Natural killer cell (primary cell): ENCODE measurements at places on chromosomes 7 and 10. TPM values are rescaled to one million over a fixed set of nuclear protein-coding genes. Genes with fewer than 3 reads are reported as not detected.

DNA sequence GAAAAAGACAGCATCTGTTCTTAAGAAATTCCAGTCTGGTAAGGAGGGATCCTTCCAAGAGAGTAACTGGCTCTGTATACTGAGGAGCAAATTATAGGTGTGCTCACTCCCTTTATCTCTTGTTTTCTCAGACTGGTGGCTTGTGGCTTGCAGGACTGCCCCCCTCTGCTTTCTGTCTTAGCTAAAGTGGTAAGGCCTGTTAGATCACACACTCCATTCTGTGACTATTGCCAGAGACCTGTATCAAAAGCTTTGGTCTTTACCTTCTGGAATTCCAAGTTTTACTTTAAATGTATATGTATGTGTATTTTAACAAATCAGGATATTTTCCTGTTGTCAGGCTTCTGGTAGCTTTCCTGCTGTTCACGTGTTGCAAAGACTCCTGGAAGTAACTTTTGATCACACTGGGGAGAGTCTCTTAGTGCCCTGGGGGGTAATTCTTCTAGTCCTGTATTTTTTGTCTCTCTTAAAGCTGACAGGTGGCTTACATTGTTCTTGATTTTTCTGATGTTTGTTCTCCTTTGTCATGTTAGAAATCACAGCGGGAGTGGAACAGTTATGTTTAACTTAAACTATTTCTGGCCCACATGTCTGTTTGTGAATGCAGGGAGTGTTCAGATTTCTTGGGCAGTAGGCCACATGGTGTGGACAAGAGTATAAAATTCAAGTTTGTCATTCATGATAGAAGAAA lies 99.0 kb downstream of the PLPP4 start:
- no peak for DNase-seq

DNA sequence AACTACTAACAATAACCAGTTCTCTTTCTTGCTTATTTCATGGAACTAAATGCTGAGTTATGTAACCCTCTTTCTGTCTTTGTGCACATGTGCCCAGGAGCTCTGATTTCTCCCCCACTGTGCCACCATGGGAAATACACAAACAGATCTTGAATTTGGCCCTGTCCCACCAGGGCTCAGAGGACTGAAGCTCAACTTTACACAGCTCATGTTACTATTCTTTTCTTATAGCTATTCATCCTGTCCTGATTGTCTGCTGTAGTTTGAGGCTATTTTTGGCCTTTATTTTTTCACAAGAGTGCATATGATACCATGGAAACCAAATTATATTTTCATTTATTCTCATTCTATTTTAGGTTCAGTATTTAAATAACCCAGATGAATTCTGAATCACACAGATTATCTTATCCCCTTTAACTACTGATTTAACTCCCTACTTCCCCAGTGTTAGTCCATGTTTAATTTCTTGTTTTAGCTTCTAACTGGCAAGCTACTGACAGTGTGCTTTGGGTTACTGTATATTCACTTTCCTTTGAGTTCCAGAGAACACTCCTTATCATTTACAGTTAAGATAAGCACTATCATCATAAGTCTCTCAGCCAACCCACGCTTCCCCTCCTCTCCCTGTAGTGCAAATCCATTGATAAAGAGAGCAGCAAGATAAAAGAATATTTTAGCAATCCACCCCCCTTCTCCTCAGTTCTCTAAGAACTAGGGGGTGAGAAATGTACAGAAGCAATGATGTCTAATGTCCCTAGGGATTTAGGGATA lies 71.8 kb upstream of the GSDME start:
- no peak for DNase-seq

DNA sequence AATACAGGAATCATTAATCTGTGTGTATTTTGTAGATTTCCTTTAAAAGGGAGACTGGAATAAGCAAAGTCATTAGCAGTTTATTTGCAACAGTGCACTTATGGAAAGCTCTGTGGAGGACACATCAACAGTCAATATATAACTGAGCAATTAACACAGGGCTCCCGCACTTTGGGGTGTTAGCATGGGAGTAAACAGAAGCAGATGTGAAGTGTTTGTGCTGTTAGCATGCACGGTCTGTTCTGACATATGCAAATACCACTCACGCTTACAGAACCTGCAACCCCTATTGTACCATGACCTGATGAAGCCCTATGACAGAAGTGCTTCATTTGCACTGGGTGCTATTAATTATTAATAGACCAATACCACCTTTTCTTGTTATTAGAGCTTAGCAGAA lies 118.9 kb downstream of the PPP1R3A start:
- DNase-seq: no peak

Gene RAMP3
- total RNA-seq: not detected

DNA sequence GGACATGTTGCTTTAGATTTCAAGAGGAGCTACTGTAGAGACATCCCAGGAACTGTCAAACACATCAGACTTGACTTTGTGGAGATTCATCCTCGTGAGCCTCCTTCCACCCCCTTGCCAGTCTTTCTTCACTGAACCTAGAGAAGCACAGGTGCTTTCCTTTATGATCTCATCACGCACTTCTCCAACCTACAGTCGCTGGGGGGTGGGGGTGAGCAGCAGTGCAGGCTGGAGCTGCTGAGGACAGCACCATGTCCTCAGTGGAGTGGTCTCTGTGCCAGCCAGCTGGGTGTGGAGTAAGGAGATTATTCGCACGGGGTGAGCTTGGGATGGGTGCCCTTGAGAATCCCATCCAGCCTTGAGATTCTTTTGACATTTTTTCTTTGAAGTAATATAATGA lies 88.1 kb downstream of the VOPP1 start:
- no peak for DNase-seq

GRCh38 chr10:112471878-112472487 lies 25.0 kb downstream of the VTI1A start:
- no peak for DNase-seq

GRCh38 chr10:29643771-29644501 lies 9.2 kb upstream of the SVIL start:
- DNase-seq: no peak

GRCh38 chr10:120204877-120205276 lies 252.2 kb upstream of the PLPP4 start:
- DNase-seq: no peak

DNA sequence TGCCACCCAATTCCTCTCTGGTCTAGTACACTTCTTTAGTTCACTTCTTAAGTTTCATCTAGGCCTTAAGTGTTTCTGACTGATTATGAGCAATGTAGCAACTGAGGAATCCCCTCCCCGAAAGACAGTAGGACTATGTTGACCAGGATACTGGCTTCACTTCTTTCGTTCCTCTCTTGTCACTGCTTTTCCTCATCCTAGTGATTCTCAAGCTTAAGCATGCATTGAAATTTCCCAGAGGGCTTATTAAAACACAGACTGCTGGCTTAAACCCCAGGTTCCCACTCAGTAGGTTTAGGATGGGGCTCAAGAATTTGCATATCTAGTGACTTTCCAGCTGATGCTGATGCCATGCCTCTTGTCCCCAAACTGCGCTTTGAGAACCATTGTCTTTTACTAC lies 164.6 kb upstream of the WNT16 start:
- no peak for DNase-seq

Gene MYO1G
- total RNA-seq: 470 TPM

DNA sequence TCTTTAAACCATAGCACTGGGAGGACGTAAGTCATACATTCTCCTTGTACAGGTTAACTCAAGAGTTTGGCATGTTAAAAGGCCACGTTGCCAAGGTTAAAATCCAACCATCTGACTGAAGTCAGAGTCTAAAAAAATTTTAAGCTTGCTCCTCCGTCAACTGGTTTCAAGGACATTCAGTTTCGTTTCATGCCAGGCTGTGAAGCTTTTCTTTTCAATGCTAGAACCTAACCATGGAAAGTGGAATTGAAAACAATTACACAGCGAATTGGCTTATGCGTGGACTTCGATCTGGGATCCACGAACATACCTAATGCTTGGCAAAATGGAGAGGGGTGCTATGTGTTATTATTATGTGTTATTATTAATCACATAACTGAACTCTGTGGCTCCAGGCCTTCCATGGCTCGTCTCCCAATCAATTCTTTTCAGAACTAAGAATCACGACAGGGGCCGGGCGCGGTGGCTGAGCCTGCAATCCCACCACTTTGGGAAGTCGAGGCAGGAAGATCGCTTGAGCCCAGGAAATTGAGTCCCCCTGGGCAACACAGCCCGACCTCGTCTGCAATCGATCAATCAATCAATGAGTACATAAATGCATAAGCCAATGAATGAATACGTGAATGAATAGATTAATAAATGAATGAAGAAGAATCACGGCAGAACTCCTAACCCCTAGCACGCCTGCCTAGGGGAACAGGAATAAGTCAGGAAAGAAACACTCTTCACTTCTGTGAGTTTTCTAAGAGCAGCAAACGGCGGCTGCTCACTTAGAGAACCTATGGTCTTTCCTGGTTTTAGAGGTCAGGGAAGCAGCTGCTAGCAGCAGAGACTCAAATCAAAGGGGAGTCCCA lies 733 bp upstream of the ARL5B start:
- DNase-seq: no peak

GRCh38 chr7:4131063-4131462 lies 551.0 kb upstream of the FOXK1 start:
- DNase-seq: no peak

DNA sequence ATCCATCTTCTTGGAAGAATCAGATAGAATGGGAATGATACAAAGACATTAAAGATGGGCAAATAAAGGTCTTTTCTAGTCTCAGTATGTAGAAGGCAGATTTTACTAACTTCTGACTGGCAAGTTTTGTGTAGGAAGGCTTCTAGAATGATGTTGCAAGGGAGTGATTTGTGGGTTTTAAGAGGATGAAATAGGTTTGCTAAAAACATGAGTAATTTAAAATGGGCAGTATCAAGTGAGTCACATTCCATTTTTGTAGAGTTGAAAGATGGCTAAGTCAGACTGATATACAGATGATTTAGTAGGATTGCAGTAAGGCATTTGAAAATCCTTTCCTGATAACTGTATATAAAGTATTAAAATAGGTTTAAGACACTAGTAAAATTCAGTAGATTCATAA lies 777.4 kb downstream of the SORCS1 start:
- no peak for DNase-seq

GRCh38 chr7:30091491-30091912 lies 43.3 kb upstream of the MTURN start:
- DNase-seq: no peak

Gene GIMAP7
- total RNA-seq: 66.3 TPM

DNA sequence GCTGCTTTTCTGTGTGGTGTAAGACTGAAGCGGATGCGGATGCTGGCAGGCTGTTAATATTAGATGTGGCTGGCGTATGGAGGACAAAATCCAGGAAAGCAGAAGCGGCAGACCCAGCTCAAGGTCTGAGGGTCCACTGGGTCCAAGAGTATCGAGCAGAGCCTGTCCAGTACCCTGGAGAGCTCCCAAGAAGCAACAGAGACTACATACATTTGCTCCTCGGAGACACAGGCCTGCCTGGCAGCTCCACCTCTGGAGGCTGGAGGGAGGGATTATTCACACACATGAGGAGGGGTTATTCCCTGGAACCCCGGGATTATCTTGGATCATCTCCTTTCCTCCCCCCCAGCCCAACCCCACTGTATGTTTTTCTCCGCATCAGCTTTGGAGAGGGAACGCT lies 31.3 kb upstream of the LOXL4 start:
- no peak for DNase-seq

DNA sequence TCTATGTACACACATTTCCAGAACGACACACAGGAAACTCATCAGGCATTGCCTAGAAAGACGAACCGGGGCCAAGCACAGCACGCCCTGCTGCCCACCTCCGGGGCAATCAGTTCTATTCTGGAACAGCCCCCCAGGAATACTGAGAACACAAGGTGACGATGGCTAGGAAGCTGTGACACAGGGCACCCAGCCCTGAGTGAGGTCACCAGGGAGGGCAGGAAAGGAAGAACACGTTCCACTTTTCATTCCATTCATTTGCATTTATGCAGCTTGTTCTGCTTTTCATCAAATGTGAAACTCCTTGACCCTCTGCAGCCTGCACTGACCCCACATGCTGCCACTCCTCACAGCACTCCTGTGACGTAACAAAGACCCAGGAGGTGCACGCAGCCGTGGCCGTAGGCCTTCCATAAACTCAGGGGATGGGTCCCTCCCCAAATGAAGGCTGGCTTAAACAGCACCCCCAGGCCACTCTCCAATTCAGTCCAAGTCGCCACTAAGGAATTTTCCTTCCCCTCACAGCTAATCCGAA lies 28.9 kb downstream of the MAD1L1 start:
- no peak for DNase-seq

DNA sequence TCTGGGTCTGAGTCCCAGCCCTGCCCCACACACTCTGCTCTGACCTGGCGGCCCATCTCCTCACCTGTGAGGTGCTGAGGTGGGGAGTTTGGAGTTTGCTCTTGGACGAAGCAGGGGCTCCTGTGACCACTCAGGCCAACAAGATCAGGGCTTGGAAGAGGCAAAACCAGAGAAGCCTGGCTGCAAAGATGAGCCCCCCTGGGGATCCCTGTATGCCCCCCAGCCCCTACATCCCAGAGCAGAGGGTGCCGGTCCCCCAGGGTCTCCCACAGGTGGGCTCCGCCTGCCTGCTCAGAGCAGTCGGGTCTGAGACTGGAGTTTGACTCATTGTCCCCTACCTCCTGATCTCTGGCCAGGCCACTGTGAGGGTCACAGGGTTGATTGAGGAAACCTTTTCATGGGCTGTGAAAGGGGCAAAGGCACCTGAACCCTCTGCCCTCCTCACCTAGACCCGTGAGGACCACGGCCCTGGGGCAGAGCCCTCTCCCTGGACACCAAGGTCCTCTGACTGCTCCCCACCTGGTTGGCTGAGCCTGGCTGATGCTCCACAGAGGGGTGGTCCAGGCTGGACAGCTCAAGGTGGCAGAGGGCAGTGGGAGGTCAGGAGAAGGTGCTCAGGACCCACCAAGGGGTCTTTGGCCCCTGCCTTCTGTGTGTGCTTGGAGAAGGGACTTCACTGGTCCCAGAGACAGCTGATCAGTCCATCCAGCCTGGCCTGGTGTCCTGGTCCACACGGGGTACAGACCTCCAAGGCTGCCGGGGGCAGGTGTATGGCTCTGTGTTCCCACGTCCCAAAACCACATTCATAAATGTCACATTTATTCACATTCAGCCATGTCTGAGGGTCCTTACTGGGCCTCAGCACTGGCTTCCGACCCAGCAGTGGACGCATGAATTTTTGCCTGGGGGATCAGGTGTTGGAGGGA lies 9.1 kb upstream of the SCART1 start:
- DNase-seq: no peak

DNA sequence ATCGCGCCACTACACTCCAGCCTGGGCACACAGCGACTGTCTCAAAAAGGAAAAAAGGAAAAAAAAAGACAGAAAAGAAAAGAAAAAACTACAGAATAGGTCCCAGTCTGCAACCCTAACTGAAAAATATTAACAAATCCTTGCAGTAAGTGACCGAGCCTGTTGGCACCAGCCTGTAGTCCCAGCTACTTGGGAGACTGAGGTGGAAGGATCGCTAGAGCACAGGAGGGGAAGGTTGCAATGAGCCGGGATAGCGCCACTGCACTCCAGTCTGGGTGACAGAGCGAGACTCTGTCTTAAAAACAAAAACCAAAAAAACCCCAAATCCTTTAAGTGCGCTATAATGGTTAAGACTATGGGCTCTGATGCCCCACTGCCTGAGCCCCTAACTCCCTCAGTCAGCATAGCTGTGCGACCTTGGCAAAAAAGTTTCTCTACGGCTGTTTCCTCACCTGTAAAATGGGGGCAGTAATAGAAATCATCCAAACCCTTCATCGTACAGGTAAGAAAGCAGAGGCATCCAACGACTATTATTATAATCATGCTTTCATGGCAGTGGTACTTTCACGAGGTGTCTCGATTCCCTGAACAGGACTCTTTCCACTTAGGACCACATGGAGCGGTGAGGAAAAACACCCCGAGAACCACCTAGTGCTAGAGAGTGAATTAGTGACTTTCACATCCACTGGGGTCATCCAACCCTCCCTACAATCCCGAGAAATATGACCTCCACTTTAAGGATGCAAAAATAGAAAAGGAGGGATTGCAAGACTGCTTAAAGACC lies 755 bp downstream of the TOMM7 start:
- no peak for DNase-seq

Gene PON1
- not detected for total RNA-seq

Gene CRPPA
- 4.7 TPM for total RNA-seq
